H1 (cell line): ENCODE measurements at places on chromosomes 5 and 9.

DNA sequence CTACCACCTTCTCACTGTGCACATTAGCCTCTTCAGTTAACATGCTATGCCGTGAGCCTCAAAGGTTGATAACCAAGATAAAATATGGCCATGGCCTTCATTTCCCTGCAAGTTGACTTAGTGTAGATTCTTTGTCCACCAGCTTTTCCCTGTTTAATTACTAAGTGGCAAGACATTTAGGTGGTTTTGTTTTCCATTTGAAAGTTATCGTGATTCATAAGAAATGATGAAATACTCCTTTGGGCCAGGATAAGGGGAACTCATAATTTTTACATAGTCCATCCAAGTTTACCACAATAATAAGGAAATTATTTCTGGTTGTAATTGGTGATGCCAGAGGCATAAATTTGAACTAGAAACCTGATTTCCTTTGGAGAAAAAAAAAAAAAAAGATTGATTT, 609.6 kb downstream of the TAF11L14 start:
- no peak for DNase-seq

DNA sequence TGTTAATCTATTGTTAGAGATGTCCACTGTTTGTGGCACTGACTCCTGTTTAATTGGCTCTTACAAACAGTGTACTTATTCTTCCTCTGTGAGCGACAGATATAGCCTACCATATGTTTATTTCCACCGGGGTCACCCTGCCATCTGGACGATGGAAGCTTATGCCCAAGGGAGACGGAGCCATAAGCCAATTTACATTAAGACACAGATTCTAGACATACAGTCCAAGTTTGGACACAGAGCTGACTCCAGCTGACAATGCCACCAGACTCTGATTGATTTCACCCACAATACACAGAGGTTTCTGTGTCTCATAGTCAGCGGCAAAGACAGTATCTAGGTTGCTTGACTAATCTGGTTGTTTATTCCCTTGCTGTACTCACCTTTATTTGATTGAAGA, 198.9 kb downstream of the ENC1 start:
- no peak for DNase-seq

GRCh38 chr5:132425009-132425937, 55.8 kb downstream of the SLC22A5 start:
- peak; percentile 43 for DNase-seq

GRCh38 chr5:120365656-120366446, 98.2 kb upstream of the PRR16 start:
- no peak for DNase-seq

DNA sequence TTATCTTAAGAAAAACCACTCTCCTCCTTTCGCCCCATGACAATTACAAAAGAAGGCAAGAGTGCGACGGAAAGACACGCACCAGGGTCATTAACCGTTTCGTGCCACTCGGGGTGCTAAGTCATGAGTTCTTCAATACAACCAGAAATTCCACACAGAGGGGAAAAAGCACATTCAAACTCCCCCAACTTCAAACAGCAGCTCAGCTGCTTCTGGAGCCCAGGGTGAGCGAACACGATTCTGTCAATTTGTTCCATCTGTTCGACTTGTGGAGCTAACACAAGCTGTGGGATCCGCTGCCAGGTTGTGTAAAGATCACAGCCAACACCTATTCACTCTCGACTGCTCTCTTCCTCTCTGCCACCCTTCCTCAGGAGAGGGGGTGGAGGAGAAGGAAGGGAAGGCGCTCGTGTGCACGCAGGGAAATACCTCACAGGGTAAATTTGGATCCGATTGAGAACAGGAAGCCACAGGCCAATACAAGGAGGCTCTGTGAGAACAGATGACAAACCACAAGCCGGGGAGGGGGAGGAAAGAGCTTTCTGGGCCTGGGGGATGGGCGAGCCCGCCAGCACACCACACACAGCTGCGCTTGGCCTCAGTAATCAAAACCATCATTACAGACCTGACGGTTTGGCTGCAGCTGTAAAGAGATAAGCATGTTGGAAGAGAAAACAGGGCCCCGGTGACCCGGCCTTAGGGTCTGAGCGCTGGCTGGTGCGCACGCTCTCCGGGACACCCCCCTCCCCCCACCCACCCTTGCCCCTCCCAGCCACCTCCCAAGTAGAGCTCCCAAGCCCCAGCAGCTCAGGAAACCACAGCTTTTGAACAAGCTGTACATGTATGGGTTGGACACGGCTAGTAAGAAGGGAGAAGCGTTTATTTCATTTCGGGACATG, 54.3 kb downstream of the PTCH1 start:
- no peak for DNase-seq

- no peak for DNase-seq
Measured at GRCh38 chr9:76456202-76456926, 2.6 kb upstream of the GCNT1 start.

GRCh38 chr5:138350563-138350890, 2.0 kb upstream of the KDM3B start:
- no peak for DNase-seq

DNA sequence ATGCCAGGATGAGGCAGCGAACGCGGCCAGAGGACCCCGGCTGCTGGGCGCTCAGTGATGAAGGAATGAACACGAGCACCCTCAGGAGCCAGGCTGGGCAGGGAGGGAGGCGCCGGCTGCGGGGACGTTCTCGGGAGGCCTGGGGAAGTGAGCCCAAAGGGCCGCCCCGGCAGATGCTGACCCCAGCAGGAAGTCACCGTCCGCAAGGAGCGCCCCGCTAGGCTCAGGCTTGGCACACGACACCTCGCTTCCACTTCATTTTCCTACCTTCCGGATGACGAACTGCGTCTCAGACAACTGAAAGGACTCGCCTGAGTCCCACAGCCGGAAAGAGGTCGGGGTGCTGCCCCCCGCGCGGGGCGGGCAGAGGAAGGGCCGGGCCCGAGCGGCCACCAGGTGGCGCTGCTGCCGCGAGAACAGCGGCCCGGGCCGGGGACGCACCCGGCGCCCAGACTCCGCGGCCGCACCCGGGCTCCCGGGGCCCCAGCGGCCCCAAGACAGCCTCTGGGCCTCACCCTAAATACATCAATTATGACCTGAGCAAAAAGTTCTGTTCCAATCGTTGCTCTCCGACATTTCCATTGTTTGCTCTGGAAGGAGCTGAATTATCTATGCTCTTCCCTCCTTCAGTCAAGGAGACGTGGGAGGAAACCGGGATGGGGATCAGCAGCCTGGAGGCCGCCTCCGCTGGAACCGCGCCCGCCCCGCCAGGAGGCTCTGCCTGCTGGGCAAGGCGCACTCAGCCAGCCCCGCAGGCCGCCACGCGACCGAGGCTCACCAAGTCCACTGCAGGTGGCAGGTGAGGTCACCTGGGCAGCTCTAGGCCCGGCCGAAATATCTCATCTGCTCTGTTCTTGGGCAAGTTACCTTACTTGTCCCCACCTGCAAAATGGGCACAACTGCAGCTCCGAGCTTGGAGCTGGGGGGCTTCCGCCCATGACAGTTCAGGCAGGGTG, 107.0 kb downstream of the ZNF354C start:
- no peak for DNase-seq

GRCh38 chr5:23208959-23209431, 298.4 kb upstream of the PRDM9 start:
- peak; percentile 51 for DNase-seq

GRCh38 chr9:96874947-96875460, 20.7 kb upstream of the ZNF782 start:
- DNase-seq, result no peak

- DNase-seq, result no peak
Measured at GRCh38 chr9:69036799-69037198, 1.2 kb downstream of the FXN start.

- no peak for DNase-seq
Measured at GRCh38 chr5:27748847-27749246, 710.5 kb upstream of the CDH9 start.

GRCh38 chr9:96256800-96257199, 45.2 kb downstream of the HSD17B3 start:
- DNase-seq, result no peak

DNA sequence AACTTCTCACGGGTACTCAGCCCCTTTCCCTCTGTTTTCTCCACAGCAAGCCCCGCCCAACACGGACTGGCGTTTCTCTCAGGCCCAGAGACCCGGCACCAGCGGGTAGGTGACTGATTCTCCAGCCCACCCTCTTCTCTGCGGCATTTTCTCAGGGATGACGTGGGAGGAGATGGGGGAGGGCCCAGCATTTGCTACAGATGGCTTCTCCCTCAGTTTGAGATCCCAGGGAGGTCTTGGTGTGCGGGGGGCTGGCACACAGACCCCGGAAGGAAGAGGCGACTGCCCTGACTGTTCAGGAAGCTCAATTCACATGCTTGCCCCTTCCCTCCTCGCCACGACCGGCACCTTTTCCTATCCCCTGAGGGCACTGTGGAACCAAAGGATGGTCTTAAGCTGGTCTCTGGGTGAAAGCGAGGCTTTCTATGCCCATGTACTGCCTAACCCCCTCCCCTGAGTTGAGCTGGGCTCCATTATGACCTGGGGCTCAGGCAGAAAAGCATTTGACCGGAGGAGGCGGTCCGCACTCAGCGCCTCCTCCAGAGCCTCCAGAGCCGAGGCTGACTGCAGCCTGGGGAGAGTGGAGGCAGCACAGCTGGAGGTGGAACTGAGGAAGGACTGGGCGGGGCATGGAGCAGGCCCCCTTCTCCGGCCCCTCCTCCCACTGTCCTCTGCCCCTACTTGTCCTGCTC, 6.0 kb downstream of the PCDHGC5 start:
- no peak for DNase-seq

GRCh38 chr9:137227054-137227852, at the start of gene RNF224:
TSS of gene RNF224 (plus strand) at chr9:137227502. CDS start at chr9:137228336, 834 bp downstream.
- DNase-seq, result peak; percentile 96

DNA sequence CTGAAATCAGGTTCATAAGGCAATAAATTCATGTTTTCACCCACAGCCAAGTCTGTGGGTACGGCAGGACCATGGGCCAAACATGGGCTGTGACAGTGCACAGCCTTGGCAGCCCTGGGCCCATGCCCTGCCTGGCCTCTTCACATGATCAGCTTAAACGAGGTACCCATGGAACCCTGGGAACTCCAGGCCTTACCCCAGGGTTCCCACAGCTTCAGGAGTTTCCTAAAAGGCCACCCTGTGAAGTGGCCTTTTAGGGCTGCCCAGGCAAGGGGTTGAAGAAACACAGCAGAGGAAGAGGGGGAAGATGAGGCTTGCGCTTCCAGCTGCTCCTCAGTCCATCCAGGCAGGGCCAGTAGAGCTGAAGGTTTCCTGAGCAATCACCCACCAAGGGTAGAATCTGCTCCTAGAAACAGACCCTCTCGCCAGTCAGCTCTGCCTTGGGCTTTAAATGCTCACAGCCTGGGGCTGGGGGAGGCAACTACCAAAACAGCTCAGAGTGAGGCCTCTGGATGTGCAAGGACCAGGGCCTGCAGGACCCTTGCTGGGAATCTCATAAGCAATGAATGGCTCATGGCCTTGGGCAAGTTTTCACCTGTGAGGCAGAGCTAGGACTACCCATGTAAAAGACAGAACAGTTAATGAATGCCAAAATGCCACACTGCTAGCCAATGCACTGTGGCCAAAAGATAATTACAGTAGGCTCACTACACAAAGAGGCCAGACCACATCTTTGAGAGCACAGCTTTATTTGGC, 79.3 kb upstream of the LRRTM2 start:
- no peak for DNase-seq

GRCh38 chr5:91182763-91183162, 200.4 kb downstream of the ARRDC3 start:
- no peak for DNase-seq

DNA sequence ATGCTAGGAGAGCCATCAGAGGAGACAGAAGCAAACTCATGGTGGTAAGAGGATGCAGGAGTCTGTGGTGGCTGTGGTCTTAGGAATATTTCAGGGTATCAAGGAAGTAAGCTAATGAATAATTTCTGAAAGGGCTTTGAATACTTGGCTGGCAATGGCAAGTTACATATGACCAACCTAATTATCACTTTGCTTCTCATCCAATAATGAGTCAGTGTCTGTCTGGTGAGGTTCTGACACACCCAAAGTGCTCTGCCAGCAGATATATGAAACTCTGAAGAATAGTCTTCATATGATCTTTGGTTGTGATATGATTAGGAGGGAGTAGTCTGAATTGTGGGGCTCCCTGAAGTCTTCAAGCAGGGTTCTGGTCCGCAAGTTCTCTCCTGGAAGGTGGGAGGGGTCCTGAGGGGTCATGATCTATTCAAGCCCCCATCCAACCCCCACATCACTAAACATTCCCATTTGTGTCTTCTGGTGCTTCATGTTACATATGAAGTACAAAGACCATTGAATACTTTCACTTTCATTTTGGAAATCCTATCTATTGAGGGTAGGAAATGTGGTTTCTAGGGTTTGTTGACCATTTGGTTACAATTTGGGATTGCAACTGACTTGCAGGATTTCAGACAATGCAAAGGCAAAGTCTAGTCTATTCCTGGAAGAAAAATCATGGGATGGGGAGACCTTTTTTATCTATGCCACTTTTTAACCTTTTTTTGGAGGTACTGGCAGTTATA, 199.9 kb upstream of the CDKN2B start:
- DNase-seq, result no peak

DNA sequence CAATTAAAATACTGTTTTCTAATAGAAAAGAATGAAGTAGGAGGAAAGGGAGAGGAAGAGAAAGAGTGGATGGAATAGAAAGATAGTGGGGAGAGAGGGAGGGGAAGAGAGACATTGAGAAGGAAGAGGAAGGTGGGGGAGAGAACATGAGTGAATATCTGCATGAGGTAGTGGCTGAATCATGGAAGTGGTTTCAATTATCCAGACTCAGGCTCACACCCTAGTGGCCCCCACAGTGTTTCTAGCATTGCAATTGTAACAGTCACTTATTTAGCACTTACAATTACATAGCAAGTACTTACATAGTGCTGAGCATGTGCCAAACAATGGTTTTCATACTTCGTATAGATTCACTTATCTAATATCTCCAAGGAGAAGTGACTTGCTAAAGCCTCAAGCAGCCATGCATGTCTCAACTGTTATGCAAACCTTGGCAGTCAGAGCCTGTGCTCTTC, 72.7 kb downstream of the CAST start:
- no peak for DNase-seq

- no peak for DNase-seq
Measured at GRCh38 chr9:4243113-4243512, 56.8 kb downstream of the GLIS3 start.

GRCh38 chr9:117815948-117816347, 111.7 kb downstream of the TLR4 start:
- no peak for DNase-seq

GRCh38 chr5:142315096-142315900, 9.5 kb downstream of the SPRY4 start:
- no peak for DNase-seq

DNA sequence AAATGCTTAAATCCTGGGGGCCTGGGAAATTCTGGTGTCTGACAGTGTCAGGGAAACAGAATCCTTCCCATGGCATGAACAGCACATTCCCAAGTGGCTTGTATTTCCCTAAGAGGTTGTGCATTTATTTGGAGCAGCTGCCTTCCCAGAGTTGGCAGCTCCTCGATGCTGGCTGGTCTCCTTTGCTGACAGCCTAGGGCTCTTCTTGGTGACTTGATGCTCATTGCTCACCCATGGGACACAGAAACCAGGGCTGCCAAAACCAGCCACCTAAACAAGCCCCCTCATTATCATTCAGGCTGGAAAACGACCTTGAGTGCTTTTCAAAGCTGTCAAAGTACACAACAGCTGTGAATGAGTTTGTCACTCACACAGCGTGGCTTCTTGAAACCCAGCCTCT, 24.2 kb downstream of the ENHO start:
- no peak for DNase-seq
